ENCODE measurements at places on chromosomes 3 and 15.

GRCh38 chr3:187014417-187014864, 84.1 kb downstream of the ST6GAL1 start:
- peak; percentile 23 for DNase-seq

DNA sequence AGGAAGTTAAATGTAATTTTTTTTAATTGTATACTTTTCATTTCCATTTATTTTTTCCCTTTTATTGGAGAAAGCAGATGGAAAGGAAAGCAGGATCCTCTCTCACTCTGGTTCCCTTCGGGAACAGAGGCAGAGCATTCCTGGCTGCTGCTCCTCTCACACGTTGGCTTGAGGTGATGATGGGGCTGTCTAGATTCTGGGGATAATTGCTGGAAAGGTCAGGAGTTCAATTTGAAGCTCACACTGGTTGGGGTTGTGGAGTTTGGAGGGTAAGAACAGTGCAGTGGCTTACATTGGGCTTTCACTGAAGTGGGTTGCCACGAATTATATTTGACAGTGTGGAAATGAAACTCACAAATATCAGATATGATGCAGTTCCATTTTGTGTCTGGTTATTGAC, 57.6 kb downstream of the RARB start:
- DNase-seq = no peak

- DNase-seq = no peak
Observed at GRCh38 chr15:59887211-59887610, 116.9 kb upstream of the FOXB1 start.

- no peak for DNase-seq
Observed at GRCh38 chr15:88040516-88040915, 216.0 kb downstream of the NTRK3 start.

- DNase-seq = no peak
Observed at GRCh38 chr3:172581757-172582166, 58.5 kb upstream of the TNFSF10 start.

GRCh38 chr3:39166932-39167532, 13.6 kb upstream of the CSRNP1 start:
- peak; percentile 97 for DNase-seq

Data from AG09309 (cell line).